MG63 (cell line): ENCODE measurements at places on chromosomes 5 and 9.

DNA sequence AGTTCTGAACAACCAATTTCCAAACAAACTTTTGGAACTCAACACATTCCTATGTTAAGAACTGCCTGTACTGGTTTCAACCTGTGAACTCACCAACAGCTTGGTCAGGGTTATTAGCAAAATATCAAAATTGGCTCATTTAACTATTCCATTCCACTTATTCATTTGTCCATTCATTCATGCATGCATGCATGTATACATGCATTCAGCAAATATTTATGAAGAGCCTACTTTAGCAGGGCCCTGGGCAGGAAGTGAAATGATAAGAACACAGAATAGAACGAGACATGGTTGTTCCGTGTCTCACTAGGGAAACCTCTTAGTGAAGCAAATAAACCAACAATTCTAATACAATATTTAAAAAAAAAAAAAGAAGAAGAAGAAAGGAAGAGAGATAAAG, 107.4 kb downstream of the GLIS3 start:
- no peak for DNase-seq

GRCh38 chr5:39998518-39998917, 573.7 kb upstream of the DAB2 start:
- no peak for DNase-seq

DNA sequence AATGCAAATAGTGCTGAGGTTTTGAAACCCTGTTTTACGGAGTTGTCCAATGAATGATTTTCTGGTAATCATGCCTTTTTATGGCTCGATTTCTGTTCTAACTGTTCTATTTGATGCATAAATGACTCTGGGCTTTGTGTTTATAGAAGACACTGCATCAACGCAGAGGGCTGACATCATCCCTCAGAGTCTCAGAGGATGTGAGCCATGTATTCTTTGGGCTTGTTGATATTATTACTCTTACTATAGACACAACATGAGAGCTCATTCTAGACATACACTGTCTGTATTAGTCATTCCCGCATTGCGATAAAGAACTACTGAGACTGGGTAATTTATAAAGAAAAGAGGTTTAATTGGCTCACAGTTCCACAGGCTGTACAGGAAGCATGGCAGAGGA, 31.6 kb downstream of the CDH6 start:
- DNase-seq: peak; percentile 37

DNA sequence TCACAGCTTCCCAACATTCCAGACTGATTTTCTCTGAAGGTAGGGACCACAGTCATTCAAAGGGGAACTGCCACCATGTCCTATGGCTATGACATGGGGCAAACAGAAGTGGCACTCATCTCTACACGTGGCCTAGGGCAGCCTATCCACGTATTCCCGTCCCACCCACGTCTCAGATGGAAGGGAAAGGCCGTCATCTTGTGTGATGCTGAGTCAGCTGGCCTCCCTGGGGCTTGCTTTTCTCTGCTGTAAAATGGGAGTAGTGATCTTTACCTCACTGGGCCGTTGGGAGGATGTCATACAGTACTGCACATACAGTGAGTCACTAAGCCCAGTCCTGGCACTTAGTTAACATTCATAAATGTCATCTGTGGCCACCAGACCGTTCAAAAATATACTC, 72.3 kb downstream of the RAPGEF1 start:
- DNase-seq: no peak

- DNase-seq: no peak
Observed at GRCh38 chr5:160460377-160461049, 38.9 kb downstream of the PTTG1 start.
